ENCODE measurements at places on chromosomes 6 and 20.

DNA sequence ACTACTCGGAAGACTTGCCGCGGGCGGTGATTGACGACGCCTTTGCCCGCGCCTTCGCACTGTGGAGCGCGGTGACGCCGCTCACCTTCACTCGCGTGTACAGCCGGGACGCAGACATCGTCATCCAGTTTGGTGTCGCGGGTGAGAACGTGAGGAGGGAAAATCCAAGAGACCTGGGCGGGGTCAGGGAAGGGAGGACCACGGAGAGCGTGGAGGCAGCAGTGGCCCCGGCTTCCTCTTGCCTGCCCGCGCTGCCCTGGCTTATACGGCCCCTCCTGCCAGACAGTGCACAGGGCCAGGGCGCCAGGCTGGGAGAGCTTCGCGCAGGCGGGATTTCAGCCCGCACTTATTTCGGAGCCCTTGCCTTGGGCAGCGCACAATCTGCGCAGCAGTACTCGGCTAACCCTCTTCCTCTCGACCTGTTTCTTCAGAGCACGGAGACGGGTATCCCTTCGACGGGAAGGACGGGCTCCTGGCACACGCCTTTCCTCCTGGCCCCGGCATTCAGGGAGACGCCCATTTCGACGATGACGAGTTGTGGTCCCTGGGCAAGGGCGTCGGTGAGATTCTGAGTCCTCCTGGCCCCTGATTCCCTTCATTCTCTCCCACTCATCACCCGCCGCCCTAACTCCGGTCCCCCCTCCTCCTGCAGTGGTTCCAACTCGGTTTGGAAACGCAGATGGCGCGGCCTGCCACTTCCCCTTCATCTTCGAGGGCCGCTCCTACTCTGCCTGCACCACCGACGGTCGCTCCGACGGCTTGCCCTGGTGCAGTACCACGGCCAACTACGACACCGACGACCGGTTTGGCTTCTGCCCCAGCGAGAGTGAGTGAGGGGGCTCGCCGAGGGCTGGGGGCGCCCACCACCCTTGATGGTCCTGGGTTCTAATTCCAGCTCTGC lies 2.0 kb downstream of the MMP9 start:
- no peak for DNase-seq

- no peak for DNase-seq
These were observed 70.3 kb downstream of the ATG5 start for GRCh38 chr6:106255306-106255705.

- DNase-seq, result no peak
These were observed 113.6 kb upstream of the CCDC28A start for GRCh38 chr6:138659998-138660397.

DNA sequence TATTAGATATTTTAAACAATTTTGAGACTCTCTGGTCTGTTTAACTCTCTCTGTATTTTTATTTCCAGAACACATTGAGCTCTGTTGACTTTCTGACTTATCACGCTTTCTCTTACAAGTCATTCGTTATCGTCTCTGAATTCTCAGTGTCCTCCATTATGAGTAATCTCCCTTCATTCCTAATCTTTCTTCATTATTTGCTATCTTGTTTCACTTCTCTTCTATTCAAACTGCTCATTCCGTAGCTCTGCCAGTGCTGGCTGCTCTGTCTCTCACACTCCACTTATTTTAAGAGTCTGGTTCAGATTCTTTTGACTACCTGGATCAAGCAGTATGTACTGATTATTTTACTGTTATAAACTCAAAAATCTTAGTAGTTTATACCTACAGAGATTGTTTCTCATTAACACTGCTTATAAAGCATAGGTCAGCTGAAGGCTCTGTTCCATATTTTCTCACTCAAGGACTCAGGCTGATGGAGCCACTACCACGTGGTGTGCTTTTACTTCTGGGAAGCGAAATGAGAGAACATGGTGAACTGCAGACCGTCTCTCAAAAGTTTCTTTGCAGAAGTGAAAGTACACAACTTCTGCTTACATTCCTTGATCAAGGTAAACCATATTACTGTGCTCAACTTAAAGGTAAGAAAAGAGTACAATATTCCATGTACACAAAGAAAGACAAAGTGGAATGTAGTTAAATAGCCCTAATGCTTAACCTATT lies 485.2 kb downstream of the GRIK2 start:
- DNase-seq, result no peak
